ENCODE measurements at places on chromosomes 6 and 20.

GRCh38 chr6:116543149-116543548 lies 2.3 kb downstream of the TRAPPC3L start:
- no peak for DNase-seq

DNA sequence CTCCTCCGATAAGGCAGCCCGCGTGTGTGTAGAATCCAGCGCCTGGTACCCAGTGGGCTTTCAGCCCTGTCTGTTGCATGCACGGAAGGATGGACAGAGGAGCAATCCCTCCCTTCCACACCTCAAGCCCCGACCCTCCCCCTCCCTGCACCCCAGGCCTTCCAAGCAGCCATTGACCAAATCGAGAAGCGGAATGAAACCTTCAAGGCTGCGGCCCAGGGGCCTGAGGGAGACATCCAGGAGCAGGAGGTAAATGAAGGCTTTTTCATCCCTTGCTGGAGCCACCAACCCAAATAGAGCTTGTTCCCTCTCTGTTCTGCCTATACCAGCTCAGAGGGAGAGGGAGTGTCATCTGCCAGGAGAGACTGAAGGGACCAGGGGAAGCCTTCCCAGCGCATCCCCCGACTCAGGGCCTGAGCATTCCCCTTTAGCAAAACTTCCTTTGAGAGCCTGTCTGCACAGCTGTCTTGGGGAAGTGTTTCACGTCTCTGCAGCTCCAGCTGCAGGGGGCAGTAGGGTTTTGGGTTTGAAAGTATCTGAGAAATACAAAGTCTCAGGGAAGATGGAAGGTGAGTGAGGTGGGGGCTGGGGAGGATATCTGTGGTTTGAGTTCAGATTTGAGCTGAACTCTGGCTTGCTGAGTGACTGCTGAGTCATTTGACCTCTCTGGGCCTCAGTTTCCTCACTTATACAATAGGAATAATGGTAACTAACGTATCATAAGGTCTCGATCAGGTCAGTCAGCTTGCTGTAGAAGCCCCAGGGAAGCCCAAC lies 16.1 kb downstream of the FGD2 start:
- no peak for DNase-seq

GRCh38 chr6:48472535-48472934 lies 361.5 kb upstream of the PTCHD4 start:
- DNase-seq, result no peak

GRCh38 chr6:33316603-33317418 lies 733 bp downstream of the ZBTB22 start:
- no peak for DNase-seq

GRCh38 chr6:153140299-153140698 lies 9.2 kb upstream of the RGS17 start:
- DNase-seq, result no peak

GRCh38 chr6:6377621-6378020 lies 57.2 kb upstream of the F13A1 start:
- no peak for DNase-seq

GRCh38 chr6:1597924-1598323 lies 11.8 kb upstream of the FOXC1 start:
- no peak for DNase-seq

DNA sequence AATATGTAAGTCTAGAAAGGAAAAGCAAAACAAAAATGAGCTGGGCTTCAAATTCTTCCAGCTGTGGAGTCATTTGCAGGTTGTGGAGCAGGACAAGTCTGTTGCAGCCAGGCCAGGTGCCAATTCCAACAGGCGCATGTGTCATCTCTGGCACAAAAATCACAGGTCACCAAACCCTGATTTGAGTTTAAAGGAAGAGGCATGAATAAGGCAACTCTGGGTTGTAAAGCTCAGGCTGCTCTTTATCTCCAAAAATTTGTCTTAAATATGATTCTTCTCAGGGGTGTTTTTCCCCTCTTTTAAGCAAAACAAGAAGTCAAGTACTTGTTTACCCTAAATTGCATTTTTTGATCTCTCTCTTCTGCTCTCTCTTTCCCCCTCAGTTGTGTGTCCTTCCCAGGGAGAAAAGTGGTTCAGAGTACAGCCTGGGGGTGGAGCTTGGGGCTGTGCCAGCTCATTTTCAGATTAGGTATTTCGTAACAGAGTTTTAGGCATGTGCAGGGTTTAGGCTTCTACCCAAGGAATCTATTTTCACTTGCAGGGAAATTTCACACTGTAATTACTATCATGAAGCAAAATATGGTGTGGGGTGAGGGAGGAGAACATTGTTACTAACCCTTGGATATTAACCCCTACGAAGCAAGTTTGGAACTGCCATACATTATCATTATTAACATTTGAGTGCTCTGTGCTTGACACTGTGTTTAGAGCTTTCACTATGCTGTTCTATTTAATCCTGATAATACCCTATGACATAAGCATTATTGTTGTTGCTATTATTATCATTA lies 8.3 kb upstream of the NCOA3 start:
- DNase-seq, result no peak

- DNase-seq, result no peak
Measured at GRCh38 chr6:3371222-3371949, 85.5 kb downstream of the SLC22A23 start.

- DNase-seq, result no peak
Measured at GRCh38 chr6:15960740-15961634, 167.9 kb upstream of the MYLIP start.

GRCh38 chr20:904039-904545 lies 12.0 kb downstream of the ANGPT4 start:
- DNase-seq, result no peak

GRCh38 chr20:37345339-37346235 lies at the start of gene SRC:
Gene SRC, plus strand, starts transcription at chr20:37346140. Its CDS starts 38,014 bp downstream, at chr20:37384154.
- peak; percentile 43 for DNase-seq

DNA sequence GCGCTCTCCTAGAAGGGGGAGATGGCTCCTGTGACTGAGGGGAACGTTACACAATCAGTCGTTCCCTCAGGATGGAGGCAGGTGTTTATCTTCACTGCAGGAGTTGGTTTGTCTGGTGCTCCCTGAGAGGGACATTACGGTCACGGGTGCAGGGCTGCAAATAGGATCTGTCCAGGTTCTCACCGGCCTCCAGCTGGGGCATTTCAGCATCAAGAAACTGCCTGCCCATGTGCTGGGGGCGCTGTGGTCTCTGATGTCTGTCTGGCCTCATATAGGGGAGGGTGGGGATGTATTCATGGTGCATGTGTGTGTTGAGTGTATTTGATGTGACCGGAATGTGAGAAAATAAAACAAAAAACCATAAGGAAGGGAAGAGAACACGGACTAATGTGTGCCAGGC lies 77.1 kb downstream of the TBC1D7 start:
- no peak for DNase-seq

DNA sequence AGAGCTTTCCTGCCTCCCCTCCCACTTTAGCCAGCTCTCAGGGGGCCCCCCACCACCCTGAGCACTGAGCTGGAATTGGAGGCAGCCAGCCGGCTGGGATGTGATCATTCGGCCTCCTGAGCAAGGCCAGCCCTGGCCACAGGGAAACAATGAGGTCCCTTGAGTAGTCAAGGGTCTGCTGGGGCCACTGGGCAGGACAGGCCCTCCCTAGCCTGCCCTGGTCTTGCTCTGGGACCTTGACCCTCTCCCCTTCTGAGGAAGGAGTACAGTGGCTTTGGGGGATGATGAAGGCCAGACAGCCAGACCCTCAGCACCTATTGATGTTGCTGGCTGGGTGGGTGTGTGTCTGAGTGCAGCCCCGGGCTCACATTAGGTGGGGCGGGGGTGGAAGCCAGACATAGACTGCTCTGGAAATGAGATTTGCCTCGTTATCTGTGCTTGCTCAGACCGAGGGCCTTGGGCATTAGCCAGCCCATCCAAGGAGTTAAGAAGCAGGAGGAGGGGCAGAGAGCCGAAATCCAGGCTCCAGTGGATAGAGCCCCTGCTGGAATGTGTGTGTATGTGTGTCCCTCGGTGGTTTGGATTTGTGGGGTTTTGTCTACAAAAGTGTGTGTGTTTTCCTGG lies 21.3 kb downstream of the CD40 start:
- DNase-seq, result no peak

Data from neuronal stem cell (in vitro differentiated cells).